Uterus (tissue), 4 donors: ENCODE measurements at places on chromosomes 6 and 20. TPM values are rescaled to one million over a fixed set of nuclear protein-coding genes. Genes with fewer than 3 reads are reported as not detected.

The HSPA1L gene
- total RNA-seq, result 1.5 TPM

DNA sequence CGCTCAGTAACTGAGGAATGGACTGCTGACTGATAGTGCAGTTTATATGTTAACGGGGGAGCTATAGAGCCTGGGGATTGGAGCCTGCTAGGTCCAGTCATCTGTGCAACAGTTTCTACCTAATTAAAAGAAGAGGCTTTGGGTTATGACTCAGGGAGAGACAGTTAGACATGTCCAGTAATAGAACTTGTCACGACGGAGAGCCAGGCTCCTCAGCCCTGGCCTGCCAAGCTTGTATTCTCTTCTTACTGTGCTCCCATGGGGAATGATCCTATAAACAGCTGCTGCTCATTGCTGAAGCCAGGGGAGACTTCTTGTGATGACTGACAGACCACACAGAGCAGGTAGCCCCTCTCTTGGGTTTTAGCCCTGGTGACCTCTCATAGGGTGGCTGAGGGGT lies 69.3 kb downstream of the SYNJ2 start:
- DNase-seq, result no peak

The GJA10 gene
- total RNA-seq, result not detected

DNA sequence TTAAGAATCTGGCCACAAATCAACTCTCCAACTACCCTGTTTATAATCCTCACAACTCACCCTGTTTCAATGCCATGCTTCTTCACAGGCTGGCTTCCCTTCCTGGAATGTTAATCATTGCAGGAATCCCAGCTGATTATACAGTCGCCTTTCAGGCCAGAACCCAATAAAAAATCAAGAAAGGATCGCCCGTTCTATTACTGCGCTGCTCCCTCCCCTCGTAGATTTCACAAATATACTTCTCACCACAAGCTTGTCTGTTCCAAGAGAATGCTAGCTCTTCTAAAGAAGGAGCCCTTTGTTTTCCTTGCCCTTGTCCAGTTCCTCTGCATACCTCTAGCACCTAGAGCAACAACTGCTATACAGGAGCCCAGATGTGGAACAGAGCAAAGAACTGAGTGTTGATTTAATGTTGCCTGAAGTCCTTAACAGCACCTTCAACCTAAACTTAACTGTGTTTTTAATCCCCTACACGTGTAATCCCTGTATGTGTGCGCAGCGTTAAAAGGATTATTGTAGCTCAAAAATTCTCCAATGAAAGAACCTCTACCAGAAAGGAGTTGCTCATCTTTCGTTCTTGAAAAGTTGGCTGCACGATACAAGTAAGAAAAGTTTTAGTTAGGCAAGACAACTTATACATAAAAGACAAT lies 988 bp downstream of the ECHDC1 start:
- DNase-seq, result no peak

The FERMT1 gene
- total RNA-seq, result 8.5 TPM

- no peak for DNase-seq
These were observed 61.4 kb downstream of the DNAH8 start for GRCh38 chr6:38776515-38776914.

- DNase-seq, result no peak
These were observed 43.6 kb downstream of the MUC22 start for GRCh38 chr6:31053873-31054272.

- no peak for DNase-seq
These were observed 67.5 kb downstream of the MACROD2 start for GRCh38 chr20:14062786-14063185.

GRCh38 chr6:156741287-156742073 lies 35.7 kb upstream of the ARID1B start:
- no peak for DNase-seq

The COL9A1 gene
- 33.5 TPM for total RNA-seq

GRCh38 chr6:20718705-20719653 lies 184.7 kb downstream of the CDKAL1 start:
- no peak for DNase-seq

- DNase-seq, result no peak
These were observed 123.3 kb downstream of the NFATC2 start for GRCh38 chr20:51419231-51419630.

GRCh38 chr20:12086359-12086758 lies 168.7 kb downstream of the BTBD3 start:
- no peak for DNase-seq

The SPINT4 gene
- not detected for total RNA-seq

GRCh38 chr20:36550790-36551299 lies 9.5 kb downstream of the MYL9 start:
- peak; percentile 58 for DNase-seq

The CDH4 gene
- under 0.01 TPM for total RNA-seq

DNA sequence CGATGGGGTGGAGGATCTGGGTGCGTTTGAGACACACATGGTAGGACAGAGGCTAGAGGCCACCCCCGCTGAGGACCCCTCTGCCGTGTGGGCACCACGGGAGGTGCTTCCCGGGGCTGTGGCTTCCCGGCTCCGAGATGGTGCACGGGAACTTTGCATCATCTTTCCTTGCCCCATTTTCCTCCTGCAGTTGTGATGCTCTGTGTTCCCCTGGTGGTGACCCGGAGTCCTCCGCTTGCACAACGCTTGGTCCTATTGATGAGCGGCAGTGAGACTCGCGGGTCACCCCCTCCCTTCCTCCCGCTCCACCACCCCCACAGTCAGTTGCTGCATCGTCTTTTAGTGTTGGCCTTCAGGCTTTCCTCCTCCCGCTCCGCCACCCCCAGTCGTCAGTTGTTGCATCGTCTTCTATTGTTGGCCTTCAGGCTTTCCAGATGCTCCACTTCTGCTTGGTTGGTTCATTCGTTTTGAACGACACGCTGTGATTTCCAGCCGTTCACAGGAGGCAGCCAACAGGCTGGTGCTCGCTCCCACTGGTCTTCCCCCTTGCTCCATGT lies 37.3 kb downstream of the PYGB start:
- DNase-seq, result no peak

The FAXC gene
- 8.7 TPM for total RNA-seq

The SLC12A5 gene
- total RNA-seq, result not detected

DNA sequence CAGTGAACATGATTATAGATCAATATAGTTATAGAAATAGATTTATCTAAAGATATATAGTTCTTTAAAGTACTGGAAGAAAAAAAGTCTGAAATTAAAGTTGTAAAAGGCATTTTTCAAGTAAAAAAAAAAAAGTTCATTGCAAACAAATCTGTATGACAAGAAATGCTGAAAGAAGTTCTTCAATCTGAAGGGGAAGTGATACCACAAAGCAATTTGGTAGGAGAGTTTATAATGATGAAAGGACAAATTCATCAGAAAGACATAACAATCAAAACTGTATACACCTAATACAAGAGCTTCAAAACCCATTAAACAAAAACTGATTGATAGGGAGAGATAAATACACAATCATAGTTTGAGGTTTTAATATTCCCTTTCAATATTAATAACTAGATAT lies 14.1 kb downstream of the HUS1B start:
- no peak for DNase-seq

- DNase-seq, result no peak
These were observed 13.6 kb upstream of the UBR2 start for GRCh38 chr6:42550277-42550676.

The SAMD3 gene
- 4.9 TPM for total RNA-seq

The RAB32 gene
- 31.2 TPM for total RNA-seq

DNA sequence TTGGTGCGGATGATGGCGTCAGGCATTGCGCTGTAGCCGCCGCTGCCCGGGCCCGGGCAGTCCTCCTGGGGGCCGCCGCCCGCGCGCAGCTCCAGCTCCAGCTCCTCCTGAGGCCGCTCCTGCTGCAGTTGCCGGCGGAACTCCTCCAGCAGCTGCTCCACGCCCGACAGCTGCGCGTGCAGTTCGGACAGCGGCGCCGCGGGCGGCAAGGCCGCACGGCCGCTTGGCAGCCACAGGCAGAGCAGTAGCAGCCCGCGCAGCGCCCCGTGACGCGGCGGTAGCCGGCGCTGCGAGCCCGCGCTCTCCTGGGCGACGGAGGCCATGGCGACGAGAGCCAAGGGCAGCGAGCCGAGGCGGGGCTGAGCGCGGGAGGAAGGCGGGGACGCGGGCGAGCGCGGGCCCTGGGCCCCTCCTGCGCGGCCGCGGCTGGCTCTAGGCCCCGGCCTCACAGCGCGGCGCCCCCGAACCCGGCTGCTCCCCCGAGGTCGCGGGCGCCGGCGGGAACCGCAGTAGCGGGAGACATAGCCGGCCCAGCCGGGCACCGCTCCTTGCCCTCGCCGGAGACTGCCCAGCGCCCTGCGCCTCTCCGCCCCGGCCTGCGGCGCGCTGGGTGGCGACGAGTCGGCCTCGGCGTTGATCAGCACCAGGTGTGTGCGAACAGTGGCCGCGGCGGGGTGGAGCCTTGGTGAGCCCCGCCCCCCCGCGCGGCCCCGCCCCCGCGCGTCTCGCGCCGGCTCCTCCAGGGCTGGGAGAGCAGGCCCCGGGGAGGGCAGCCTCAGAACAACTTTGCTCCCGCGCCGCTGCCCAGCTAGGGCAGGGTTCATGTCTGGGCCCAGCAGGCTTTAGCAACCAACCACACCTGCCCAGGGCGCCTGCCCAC lies at the start of gene LRP11:
Gene LRP11 (minus strand): TSS at position 662 of the 880 bp plus-strand sequence. CDS start 339 bp downstream, at position 323.
- peak; percentile 82 for DNase-seq

The SLC32A1 gene
- total RNA-seq, result not detected

The ADISSP gene
- total RNA-seq, result 45.9 TPM

DNA sequence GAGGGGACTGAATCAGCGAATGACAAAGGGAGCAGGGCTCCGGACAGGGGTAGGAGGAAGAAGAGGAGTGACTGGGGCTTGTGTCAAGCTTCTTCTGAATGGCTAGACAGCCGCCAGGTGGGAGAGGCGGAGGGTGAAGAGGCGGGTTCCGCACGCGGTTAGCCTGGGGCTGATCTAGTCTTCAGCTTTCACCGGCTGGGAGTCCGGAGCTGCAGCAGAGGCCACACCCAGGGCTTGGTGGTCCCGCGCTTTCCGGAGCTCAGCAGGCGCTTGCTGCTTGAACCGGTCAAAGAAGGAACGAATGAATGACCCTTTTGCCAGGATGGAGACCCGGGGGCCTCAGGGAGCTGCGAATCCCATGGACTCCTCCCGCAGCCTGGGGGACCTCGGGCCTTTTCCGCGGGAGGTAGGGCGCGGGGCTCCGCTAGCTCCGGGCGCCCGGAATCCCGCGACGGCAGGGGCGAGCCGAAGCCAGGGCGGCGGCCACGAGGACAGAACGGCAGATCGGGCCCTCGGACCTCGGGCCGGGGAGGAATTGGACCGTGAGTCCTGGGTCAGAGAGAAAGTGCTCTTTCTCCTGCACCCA lies at the start of gene C6orf141:
Gene C6orf141 (plus strand): TSS at position 177 of the 586 bp plus-strand sequence. CDS start 125 bp downstream, at position 302.
- no peak for DNase-seq

DNA sequence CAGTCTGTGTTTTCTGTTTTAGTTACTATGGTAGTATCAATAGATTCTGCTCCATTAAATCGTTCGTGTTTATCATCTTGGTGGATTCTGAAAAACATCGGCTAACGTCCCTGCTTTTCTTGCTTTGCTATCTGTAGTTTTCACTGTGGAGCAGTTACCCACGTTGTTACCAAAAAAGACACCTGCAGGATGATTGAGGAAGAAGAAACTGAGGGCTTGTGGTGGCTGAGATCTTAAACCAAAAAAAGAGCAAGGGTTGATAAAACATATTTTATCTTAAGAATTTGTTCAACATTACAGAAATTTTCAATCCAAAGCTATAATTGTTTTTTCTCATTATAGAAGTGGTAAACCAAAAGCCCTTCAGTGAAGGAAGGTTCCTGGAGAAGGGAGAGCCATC lies 166.3 kb downstream of the FARS2 start:
- DNase-seq, result no peak

The SNX14 gene
- total RNA-seq, result 41.8 TPM

- DNase-seq, result no peak
These were observed 117.5 kb upstream of the QKI start for GRCh38 chr6:163296835-163297519.

The LTA gene
- total RNA-seq, result not detected

The GHRH gene
- total RNA-seq, result not detected

- no peak for DNase-seq
These were observed 219.7 kb downstream of the UNC5CL start for GRCh38 chr6:40819182-40819834.

The SLC17A1 gene
- not detected for total RNA-seq

The CST7 gene
- total RNA-seq, result 0.97 TPM

DNA sequence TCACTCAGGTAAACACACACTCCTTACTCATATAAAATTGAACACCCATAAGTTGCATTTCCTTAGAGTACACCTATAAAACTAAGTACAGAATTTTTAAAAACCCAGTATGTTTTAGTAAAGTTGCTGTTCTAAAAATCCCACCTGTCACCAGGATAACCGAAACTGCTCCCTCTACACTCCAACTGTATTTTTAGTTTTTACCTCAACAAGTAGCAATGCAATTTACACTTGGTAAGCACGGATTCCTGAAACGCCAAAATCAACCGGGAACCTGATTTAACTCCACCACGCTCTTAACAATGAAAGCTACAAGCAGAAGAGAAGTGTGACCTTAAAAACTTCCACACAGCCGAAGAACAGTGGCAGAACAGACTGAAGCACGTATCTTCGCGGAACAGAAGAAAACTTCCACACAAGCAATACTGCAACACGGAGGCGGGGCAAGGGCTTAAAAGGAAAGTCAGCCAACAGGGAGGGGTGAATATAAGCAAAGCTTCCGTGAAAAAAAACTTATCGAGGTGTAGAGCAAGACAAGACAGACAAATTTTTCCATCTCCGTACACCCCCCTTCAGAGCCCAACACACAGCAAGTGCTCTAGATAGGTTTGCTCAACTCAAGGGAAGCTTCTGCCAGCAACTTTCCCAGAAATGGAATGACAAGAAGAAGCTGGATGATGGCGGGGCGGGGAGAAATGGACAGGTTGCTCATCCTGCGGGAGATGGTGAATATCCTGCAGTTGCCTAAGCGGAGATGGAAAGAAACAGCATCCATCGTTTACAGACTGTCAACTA lies 1.4 kb downstream of the STAU1 start:
- peak; percentile 31 for DNase-seq

GRCh38 chr6:149904661-149905370 lies 6.9 kb upstream of the RAET1E start:
- no peak for DNase-seq

The ZHX3 gene
- total RNA-seq, result 18.7 TPM

The SPEF1 gene
- total RNA-seq, result 0.26 TPM

DNA sequence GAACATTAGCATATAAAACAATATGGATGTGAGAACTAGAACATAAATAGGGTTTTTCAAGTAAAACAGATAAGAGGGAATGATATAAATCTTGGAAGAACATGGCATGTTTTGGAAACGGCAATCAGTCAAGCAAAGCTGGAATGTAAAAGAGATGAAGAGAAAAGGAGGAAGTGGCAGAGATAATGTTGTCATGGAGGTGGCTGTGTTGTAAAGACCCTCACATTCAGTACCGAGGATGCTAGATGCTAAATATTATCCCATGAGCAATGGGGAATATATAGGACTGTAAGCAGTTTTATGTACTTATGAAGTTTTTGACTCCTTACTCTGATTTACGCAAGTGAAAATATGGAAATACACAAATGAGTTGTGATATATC lies 702 bp upstream of the RHAG start:
- no peak for DNase-seq

The FAM162B gene
- total RNA-seq, result 21.3 TPM

DNA sequence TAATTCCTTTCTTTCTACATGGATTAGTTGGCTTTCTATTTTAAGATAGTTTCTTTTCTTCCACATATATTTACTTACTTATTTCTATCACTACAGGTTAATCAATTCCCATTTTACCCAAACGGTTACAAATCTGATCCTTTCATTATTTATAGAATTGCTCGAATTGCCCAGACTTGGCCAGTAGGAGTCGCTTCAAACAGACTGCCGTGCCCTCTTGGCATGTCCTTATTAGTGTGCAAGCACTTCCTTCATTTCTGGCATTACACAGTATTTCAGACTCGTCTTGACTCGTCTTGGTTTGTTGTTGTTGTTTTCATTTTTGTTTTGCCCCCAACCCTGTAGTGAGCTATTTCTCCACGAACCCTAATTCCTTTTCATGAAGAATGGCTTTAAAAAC lies 74.6 kb downstream of the SAMD3 start:
- DNase-seq, result no peak
